ENCODE measurements at places on chromosomes 1 and 21.
A peak's percentile ranks its signal among the peaks of the same experiment; 100 is the strongest.

DNA sequence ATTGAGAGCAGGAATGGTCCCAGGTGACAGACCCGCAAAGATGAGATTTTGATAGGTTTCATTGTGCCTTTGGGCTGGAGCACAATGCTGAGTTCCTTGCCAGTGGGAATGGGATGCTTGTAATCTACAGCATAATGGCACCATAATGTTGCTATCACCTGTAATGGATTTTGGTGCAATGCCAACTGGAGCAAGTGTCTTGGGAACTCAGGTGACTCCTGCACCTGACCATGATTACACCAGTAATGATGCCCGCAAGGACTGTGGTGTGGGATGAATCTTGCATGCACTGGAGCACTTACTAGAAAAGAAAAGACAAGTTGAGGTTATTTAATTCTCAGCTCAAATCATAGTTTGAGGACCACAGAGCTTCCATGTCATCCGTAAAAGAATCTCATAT lies 96.7 kb downstream of the PTPRU start:
- DNase-seq = no peak

GRCh38 chr1:210698661-210699060 lies 370.0 kb downstream of the HHAT start:
- DNase-seq = no peak

DNA sequence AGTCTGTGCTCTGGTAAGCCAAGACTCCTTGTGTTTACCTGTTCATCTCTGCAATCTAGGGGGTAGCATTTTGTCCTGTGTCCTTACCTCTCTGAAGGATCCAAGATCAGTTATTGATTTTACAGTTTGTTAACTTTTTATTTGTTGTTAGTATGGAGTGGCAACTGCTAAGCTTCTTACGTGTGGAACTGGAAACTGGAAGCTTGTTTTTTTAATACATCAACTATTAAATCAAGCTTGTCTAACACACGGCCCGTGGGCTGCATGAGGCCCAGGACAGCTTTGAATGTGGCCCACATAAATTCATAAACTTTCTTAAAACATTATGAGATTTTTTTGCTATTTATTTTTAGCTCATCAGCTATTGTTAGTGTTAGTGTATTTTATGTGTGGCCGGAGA lies 29.2 kb upstream of the MPC2 start:
- no peak for DNase-seq

- peak; percentile 21 for DNase-seq
These were observed 34.0 kb downstream of the SLC45A1 start for GRCh38 chr1:8351693-8352470.

- DNase-seq = no peak
These were observed 8.0 kb downstream of the NR5A2 start for GRCh38 chr1:200035397-200035955.

DNA sequence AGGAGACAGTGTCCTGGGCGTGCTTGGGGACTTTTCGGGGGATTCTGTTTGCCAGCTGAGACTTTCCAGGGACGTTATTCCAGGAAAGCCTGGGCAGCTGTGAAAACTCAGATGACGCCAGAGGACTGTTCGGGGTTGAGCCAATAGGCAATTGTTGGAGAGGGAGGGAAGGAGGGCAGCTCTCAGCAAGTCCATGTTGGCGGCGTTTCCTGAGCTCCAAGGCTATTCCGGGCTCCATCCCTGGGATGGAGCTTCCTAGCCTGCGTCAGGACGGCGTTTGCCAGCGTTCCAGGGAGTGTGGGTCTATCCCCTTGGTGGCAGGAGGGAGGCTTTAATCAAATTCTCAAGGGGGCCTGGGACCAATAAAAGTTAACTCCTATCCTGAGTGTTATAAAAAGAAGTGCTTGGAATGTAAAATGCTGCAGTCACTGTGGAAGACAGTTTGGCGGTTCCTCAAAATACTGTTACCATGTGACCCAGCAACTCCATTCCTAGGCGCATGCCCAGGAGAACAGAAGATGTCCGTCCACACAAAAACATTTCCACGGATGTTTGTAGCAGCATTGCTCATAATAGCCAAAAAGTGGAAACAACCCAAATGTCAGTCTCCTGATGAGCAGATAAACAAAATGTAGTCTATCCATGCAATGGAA lies 15.2 kb downstream of the SLC27A3 start:
- DNase-seq = no peak

DNA sequence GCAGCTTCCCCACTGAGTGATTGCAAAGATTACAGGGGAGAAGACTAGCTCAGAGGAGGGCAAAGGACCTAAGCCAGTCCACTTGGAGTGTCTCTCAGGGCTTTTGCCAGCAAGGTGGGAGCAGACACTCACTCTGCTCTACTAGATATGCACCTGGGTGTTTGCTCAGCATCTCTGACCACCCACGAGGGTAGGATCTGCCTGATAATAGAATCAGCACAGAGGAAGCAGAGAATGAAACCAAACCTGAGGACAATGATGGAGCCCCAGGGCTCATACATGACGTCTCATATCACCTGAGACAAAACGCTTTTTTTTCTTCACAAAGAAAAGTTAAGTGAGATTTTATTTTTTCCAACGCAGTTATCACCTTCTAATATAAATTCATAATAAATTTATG lies 79.4 kb downstream of the RRAGC start:
- DNase-seq = no peak

DNA sequence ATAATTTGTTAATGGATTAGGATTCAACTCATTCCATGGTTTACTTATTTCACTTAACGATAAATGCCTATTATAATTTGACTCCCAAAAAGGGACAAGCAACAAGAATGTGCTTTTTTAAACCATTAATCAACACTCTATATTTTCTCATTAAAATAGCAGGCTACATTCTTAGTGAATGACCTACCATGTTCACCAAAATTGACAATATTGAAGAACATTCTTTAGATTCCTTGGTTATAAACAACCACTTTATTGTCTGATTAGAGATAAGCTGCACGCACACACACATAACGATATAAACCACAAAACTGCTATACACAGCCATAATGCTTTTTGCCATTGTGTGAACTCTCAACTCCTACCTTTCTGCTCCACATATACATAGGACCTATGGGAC lies 75.4 kb upstream of the LRRC7 start:
- no peak for DNase-seq

- peak; percentile 63 for DNase-seq
These were observed 89.3 kb downstream of the ITPKB start for GRCh38 chr1:226649780-226650179.

DNA sequence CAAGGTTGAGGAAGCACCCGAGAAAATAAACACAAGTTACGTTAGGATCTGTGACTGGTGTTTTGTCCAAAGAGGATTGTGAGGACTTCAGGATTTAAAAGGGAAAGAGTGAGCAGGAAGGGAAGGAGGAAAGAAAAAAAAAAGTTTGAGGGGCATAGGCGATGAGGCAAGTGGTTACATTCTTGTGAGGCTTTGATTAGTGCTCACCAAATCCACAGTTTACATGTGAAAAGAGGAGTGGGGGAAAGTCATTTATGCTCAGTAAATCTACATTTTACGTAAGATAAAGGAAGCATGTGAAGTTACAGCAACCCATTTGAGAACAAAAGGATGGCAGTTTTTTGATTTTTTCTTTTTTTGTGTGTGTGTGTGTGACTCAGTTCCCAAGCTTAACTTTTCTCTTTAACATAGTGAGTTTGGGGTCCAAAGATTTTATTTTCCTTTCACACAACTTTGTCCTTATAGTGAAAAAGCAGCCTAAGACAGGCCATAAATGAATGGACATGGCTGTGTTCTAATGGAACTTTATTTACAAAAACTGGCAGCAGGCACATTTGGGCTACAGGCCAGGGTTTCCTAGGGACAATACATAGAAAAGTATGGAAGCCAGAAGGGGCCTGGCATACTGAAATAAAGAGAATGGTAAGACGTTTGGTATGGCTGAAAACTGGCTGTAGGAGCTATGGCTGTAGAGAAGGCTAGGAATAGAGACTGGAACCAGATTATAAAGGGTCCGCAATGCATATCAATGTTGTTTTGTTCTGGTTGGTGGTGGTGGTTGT lies 121.7 kb downstream of the FGGY start:
- no peak for DNase-seq

DNA sequence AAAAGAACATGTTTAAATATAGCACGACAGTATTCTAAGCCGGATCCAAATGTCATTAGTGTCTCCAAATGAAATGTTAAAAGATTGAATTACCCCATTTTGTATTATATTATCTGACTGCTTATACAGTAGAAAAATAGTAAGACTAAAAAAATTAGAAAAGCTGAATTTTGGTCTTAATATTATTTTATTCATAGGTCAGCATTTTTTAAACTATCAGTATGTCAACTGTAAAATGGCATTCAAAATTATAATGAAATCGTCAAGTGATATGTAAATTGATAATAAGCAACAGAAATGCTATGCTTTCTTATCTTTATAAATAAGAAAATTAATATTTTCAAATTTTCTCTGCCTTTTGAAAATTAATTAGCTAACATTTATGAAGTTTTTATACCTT lies 16.6 kb downstream of the SLC44A5 start:
- no peak for DNase-seq

GRCh38 chr1:59043796-59044195 lies 253.1 kb upstream of the FGGY start:
- DNase-seq = no peak

All from CD4-positive, alpha-beta T cell treated with Interleukin-17A for 4 hours (primary cell).